ENCODE measurements at places on chromosomes 3 and 15.

- no peak for DNase-seq
Measured at GRCh38 chr3:38723569-38724391, 74.3 kb upstream of the SCN5A start.

GRCh38 chr15:66909381-66909890 is 156.0 kb upstream of the SMAD3 start:
- DNase-seq: no peak

- no peak for DNase-seq
Measured at GRCh38 chr3:143859465-143860203, 11.4 kb upstream of the SLC9A9 start.

GRCh38 chr3:147377412-147378367 is 28.7 kb downstream of the ZIC4 start:
- DNase-seq: no peak

GRCh38 chr3:16378920-16379319 is 113.9 kb downstream of the OXNAD1 start:
- DNase-seq: peak; percentile 68

- no peak for DNase-seq
Measured at GRCh38 chr15:88090481-88091011, 166.0 kb downstream of the NTRK3 start.

DNA sequence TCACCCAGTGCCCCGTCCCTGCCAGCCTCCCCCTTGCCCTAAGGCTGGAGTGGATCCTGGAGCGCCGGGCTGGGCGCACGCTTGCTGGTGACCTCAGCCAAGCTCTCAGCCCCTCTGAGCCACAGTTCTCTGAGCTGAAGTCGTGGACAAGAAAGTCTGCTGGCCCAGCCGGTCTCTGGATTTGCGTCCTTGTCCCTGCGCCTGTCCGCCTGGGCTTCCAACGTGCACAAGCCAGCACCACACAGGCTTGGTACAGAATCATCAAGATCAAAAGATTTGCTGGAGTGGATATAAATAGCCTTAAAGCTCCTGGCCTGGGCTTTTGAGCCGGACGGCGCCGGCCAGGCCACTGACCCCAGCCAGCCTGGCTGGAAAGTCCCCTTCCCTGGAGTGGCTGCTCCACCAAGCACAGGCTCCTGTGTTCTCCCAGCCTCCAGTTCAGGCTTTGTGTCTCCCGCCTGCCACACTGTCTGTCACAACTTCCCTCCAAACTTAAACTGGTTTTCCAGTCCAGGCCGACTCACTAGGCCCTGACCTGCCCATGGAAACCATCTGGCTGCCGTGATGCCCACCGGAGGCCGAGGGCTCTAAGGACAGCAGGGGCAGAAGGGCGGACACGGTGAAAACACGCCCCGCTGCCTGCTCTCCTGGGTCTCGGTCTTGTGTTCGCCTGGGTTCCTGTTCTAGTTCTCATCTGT is 156.2 kb downstream of the NUP210 start:
- DNase-seq: no peak

DNA sequence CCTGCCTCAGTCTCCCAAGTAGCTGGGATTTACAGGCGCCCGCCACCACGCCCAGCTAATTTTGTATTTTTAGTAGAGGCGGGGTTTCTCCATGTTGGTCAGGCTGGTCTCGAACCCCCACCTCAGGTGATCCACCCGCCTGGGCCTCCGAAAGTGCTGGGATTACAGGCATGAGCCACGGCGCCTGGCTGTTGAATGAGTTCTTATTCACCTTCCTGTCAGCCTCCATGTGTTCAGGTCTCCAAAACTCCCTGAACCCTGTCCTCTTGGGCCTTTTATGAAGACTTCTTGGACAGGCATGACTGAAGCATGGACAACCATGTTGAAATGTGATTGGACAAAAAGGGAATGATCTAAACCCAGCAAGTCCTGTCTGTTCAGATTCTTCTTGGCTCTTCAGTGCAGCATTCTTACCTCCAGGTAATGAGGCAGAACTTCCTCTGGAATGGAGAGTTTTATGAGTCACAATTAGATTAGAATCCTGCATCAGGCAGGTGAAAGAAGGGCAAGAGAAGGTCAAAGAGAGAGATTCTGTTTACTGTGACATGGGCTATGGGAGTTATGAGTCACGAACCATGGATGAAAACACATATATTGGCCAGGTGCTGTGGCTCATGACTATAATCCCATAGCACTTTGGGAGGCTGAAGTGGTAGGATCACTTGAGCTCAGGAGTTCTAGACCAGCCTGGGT is 23.1 kb upstream of the EIF4A2 start:
- DNase-seq: no peak

- DNase-seq: peak; percentile 19
Measured at GRCh38 chr15:75076277-75076676, 52.9 kb downstream of the PPCDC start.

DNA sequence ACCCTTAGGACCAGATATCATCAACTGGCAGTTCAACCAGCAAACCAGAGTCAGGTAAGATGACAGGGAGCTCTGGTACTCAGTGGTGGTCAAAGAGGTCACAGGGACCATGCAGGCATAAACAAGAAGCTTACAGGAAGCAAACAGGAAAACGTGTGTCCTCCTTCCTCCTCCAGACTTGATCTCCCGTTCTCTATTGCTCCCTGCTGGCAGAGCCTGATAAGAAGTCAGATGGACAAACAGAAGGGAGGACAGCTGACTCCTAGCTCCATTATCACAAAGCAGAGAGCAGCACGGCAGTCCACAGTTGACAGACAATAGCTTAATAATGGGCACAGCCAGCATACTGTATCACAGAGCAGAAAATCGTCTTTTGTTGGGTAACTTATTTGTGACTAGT is 156.5 kb upstream of the SLC2A2 start:
- no peak for DNase-seq

GRCh38 chr3:184479426-184480126 is 82.0 kb upstream of the EPHB3 start:
- no peak for DNase-seq

GRCh38 chr3:197718891-197719290 is 17.8 kb downstream of the RUBCN start:
- DNase-seq: no peak

Measured in activated CD8-positive, alpha-beta T cell treated with anti-CD3 and anti-CD28 coated beads for 36 hours (primary cell).